Hippocampal formation (tissue), 2 donors: ENCODE measurements at places on chromosomes 6 and 20.

DNA sequence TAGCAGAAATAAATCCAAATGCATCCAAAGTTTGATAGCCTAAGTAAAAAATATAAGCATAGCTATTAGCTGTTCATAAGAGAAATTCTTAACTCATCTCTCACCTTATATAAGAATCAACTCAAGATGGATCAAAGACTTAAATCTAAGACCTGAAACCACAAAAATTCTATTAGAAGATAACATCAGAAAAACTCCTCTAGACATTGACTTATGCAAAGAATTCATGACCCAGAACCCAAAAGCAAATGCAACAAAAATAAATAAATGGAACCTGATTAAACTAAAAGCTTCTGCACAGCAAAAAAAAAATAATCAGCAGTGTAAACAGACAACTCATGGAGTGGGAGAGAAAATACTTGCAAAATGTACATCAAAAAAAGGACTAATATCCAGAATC lies 184.3 kb downstream of the TFAP2A start:
- DNase-seq: no peak

DNA sequence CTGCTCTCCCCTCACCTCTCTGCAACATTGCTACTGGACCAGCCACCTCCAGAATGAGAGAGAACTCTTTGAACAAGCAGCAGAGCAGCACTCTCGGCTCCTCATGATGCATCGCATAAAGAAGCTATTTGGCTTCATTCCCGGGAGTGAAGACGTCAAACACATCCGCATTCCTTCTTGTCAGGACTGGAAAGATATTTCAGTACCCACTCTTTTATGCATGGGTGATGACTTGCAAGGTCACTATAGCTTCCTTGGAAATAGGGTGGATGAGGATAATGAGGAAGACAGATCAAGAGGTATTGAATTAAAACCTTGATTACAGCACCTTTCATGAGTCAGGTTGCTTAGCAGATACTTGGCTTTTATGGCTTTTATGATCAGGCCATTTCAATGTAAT lies 4.3 kb downstream of the CALHM4 start:
- DNase-seq: no peak

GRCh38 chr6:70456735-70457134 lies 43.4 kb downstream of the FAM135A start:
- no peak for DNase-seq

- peak; percentile 25 for DNase-seq
Measured at GRCh38 chr20:17570347-17571152, 675 bp downstream of the DSTN start.

GRCh38 chr20:56706867-56707360 lies 77.8 kb downstream of the TFAP2C start:
- no peak for DNase-seq

DNA sequence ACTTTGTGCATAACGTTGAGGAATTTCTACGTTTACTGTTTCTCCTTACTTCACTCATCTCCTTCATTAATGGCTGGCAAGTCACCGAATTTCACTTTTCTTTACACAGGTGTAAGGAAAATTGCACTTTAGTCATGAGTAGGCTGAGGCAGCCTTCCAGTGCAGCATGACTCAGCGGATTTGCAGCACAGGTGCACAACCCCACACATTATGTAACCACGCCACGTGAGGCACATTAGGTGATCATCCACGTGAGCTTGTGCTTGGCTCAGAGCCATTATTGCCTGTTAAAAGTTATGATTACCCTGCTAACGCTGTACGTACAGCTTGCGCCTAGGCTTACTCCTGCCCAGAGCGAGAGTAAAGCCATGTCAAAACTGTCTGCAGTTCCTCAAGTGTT lies 158.8 kb downstream of the NKAIN2 start:
- no peak for DNase-seq

- DNase-seq: no peak
Measured at GRCh38 chr20:42260184-42260583, 642.0 kb upstream of the CHD6 start.
